CMK (cell line): ENCODE measurements at places on chromosomes 7 and 10.

- DNase-seq = no peak
These were observed 421.6 kb downstream of the PAXIP1 start for GRCh38 chr7:154581251-154581890.

DNA sequence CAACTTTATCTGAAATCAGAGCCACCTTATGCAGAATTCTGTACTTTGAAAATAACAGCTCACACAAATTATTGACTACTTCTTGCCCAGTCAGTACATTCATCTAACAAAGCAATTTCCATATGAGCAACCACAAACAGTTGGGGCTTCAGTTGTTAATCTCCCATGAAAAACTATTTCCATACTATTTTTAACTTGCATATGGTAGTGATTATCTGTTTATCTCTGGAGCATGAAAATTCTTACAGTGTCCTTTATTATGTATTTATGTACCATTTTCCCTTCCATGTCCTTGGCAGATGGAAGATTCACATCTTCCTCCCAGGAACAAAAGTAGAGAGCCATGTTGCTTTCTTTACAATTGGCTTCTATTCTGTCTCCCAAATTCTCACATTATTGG, 285.7 kb downstream of the CRPPA start:
- DNase-seq = no peak

DNA sequence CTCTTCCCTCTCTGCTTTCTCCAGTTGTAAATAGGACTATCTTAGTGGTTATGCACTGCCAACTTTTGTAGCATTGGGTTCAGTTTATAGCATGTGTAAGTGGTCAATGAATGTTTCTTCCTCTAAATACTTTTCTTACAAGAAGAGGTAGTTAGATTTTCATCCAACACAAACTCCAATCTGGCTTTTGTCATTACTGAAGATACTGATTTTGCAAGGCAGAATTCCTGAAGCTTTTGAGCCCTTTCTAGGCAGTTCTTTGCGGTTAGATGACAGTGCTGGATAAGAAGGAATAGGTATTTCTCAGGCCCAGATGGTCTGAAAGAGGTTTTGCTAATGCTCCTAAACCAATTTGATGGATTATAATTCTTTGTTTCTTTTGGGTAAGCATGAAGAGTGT, 60.5 kb downstream of the BICC1 start:
- no peak for DNase-seq

DNA sequence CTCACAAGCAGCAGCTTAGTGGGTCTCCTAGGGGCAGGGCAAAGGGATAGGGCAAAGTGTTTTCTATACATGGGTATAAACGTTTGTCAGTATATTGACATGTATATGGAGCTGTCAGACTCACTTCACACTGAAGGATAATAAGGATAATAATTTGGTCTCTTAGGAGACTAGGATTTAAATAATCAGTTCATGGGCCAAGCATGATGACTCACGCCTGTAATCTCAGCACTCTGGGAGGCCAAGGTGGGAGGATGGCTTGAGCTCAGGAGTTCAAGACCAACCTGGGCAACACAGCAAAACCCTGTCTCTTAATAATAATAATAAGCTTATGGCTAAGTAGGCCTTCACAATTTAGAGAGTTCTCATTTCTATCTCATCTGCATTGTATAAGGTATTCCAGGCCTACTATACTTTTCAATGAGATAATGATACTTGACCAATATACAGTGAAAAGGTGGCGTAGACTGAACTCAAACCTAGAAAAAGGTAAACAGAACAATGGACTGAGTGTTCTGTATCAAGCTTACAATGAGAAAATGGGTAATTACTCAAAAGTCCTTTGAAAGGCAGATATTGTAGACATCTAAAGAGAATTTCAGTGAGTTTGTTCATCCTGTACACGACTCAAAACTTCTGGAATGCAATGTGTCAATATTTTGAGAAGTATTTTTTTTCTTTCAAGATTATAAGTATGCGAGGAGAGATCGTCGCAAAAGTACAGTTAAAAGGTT, 7.0 kb downstream of the GSAP start:
- no peak for DNase-seq

DNA sequence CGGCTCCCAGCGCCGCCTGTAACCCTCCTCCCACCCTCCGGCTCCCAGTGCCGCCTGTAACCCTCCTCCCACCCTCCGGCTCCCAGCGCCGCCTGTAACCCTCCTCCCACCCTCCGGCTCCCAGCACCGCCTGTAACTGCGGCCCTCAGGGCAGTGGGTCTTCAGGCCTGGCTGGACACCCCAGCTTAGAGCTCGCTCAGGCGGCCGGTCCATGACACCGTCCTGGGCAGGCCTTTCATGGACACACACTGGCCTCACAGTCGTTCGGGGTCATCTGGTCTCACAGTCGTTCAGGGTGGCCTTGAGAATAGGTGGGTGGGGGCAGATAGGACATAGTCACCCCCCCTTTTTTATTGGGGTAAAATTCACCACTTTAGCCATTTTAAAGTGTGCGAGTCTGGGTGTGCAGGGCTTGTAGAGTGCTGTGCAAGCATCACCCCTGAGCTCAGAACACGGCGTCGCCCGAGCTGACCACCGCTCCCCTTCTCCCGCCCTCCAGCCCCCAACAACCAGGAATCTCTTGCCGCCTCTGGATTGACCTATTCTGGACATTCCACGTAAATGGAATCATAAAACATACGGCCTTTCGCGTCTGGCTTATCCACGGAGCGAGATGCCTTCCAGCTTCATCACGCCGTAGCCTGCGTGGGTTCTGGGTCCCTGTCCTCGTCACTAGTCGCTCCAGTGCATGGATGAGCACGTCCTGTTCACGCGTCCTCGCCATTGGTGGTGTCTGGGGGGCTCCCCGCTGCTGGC, 41.1 kb upstream of the CFAP46 start:
- DNase-seq = no peak

DNA sequence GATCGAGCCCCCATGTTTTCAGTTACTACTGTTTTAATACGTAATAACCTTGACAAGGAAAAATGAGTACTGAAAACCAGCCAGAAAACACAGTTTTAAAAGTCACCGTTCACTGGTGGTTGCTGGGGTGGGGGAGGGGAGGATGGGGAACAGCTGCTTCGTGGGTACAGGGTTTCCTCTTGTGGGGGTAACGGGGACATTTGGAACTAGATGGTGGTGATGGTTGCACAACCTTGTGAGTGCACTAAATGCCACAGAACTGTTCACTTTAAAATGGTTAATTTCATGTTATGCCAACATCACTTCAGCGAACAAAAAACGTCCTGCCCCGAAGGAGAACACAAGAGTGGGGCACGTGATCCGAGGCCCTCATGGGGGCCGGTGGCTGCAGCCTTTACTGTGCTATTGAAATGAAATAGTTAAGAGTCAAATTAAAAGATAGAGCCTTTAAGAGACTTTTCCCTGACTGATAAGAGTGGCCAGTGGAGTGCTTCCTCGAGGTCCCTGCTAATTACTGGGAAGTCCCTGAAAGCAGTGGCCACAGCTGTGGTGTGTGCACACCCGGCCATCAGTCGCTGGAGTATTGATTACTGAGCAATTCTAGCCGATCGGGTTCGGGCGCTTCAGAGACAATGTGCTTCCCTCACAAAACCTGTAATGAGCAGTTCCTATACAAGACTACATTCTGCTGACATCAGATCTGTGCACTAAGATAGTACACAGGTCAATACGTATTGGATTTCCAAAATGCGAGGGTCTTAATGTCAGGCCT, 80.3 kb downstream of the EBF3 start:
- DNase-seq = no peak

- DNase-seq = no peak
These were observed 81.9 kb upstream of the FZD8 start for GRCh38 chr10:35723992-35724391.

GRCh38 chr10:74234569-74234968, 83.5 kb downstream of the ADK start:
- no peak for DNase-seq

DNA sequence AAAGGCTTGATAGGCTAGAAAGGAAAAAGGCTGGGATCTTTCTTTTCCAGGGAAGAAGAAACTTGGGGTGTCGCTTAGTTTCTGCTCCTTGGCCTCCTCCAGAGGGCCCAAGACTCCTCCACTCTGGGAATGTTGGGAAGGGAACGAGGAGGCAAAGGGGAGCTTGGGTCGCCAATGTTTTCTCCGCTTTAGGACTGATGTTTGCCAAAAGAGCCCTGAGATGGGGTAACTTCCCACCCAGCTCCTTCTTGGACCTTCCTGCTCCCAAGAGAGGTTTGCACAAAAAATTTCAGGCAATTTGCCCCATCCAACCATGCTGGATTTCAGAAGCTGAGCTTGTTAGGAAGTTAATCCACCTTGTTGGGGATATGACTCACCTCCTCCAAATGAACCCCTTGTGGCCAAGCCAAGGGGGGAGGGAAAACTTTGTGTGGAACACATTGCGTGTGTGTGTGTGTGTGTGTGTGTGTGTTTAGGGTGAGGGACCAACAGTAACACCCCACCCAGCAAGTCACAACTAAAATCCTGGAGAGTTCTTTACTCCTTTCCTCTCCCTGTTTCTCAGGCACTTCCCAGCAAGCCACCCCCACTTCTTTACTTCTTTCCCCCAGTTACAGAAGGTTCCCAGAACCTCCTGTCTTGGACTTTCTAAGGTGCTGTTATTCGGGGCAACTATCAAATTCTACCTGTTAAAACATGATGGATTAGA, 8.7 kb upstream of the HOXA2 start:
- no peak for DNase-seq

DNA sequence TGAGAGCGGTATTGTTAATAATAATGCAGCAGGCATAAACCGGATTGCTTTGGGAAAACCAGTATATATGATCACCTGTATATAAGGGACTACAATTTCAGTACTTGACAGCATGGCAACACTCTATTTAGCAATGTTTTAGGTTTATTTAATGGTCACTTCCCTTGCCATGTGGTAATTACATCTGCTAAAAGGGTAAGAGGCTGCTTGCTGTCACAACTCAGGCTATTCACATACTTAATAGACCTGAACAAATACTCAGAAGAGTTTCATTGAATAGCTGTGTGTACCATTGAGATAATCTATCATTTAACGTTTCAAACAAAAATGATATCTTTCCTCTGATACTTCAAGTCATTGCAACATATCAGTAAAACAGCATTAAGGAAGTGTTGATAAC, 90.1 kb downstream of the PCDH15 start:
- no peak for DNase-seq

DNA sequence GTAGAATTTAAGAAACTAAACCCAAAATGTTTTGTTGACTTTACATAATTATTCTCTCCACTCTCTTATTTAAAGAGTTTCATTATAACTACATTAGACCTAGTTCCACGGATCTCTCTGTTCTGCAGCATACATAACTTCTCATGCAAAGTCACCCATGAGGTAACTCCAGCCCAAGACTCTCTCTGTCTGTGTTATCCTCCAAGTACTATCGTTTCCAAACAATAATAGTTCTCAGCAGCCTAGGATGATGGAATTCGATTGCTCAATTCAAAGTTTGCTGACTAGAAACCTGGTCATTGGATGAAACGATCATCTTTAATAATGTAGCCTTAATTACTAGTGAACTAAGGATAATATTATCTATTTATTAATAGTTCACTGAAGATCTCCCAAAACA, 203.1 kb upstream of the PTN start:
- DNase-seq = no peak
